ENCODE measurements at places on chromosomes 4 and X.

GRCh38 chr4:43325220-43325967 is 432.9 kb downstream of the GRXCR1 start:
- DNase-seq = no peak

- no peak for DNase-seq
These were observed 146.9 kb downstream of the PALLD start for GRCh38 chr4:168643796-168644159.

GRCh38 chrX:100883654-100884053 is 9.5 kb upstream of the NOX1 start:
- DNase-seq = no peak

DNA sequence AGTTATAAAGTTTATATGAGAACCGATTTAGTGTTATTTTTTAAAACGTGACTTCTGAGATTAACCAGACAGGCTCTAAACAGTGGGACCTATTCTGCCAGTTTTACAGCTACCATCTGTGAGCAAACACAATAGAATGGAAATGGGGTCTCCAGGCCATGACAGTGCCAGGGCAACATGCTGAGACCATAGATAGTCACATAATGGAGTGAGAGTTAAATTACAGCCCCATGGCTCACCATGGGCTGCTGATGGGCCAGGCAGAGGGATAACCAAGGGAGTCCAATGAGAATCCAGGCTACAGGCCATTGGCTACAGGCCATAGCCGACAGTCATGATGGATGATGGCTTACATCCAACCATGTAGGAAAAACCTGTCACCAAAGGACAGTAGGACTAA is 183.5 kb upstream of the NDP start:
- DNase-seq = no peak

DNA sequence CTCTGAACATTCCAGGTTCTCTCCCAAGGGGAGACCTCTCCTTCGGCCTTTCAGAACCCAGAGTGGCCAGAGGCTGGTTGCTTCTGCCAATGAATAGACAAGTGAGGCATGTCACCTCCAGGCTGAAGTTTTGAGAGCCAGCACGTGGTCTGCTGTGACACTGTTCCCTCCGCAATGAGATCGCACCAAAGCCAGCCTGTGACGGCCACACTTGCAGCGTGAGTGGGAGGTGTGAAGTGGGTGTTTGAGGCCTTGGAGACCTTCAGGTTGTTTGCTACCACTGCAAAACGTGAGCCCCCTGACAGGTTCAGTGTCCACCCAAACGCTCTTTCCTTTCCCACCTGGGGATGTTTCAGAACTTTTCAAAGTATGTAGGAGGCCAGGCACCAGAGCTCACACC is 81.0 kb downstream of the WFS1 start:
- DNase-seq = no peak

- DNase-seq = no peak
These were observed 15.3 kb upstream of the SLC10A4 start for GRCh38 chr4:48467891-48468290.

DNA sequence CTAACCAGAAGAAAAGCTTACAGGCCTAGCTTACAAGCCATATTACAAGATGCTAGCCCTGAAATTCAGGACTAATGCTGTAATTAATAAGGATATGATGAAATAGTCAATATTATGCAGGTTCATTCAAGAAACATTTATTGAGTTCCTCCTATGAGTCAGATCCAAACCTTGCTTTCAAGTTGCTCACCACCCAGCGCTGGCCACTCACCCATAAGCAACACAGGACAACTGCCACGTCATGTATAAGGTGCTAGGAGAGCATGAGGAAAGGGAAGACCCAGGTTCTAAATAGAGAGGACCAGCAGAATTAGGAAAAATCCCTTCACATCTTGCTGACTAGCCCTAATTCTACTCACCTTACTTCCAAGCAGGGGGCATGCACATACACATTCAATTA is 23.3 kb downstream of the MAML3 start:
- DNase-seq = no peak

GRCh38 chr4:86594559-86595425 is 677 bp downstream of the PTPN13 start:
- DNase-seq = no peak

DNA sequence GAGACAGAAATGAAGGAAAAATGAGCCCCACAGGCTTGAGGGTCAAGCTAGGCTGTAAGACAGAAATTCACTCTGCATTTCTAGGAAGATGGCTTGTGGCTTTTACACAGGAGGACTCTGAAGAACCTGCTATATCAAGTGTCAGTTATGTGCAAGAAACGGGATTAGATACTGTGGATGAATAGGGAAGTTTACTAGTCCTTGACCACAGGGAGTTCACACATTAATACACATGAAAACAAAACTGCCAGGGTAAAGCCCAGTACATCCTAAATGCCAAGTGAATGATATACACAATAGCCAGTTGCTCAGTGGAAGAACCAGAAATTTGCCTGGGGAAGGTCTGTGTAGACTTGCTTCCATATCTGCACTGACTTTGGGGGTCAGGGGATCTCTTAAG is 53.5 kb downstream of the TMEM131L start:
- no peak for DNase-seq

- no peak for DNase-seq
These were observed 16.8 kb upstream of the NAT8L start for GRCh38 chr4:2042204-2042946.

DNA sequence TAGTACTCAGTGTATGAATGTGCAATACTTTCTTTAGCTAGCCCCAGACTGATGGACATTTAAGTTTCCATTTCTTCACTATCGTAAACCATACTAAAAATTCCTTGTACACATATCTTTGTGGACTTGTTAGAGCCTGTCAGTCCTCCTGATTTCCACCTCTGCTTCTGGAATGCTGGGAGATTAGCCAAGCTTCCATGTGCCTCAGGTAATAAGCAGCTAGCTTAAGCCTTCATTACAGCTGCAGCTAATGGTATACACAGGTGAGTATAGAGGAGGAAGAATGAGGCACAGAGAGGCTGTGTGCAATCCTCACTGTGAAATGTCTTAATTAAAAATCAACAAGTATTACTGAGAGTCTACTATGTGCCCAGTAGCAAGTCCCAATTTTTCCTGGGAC is 9.8 kb downstream of the SMIM9 start:
- DNase-seq = no peak

- DNase-seq = no peak
These were observed 5.9 kb downstream of the RIPPLY1 start for GRCh38 chrX:106897259-106897658.

Data from stimulated activated CD8-positive, alpha-beta memory T cell treated with anti-CD3 and anti-CD28 coated beads, Interleukin-12 subunit alpha, Interleukin-12 subunit beta, amount 100 ng/mL, for 1 hour (primary cell).